Stimulated activated CD8-positive, alpha-beta memory T cell treated with anti-CD3 and anti-CD28 coated beads, Interleukin-4, amount 100 ng/mL, for 48 hours (primary cell): ENCODE measurements at places on chromosomes 12 and 14.
A peak's percentile ranks its signal among the peaks of the same experiment; 100 is the strongest.

DNA sequence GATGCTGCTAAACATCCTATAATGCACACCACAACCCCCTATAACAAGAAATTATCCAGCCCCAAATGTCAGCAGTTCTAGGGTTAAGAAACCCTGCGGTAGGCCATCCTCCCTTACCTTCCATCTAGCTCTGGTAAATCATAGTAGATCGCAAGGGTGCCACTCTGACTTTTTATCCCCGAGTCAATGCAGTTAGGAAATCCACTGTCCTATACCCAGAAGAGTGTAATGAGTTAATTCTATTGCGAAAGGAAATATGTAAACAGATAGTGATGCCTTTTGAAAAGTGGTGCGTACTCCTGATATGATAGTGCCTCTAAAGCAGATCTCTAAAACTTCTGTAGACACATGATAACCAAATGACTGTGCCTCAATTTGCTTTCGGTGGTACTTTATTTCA is 29.8 kb downstream of the SCFD1 start:
- DNase-seq: no peak

GRCh38 chr14:77554207-77554606 is 55.6 kb upstream of the ISM2 start:
- DNase-seq: no peak

GRCh38 chr14:97426776-97427175 is 629.6 kb downstream of the VRK1 start:
- no peak for DNase-seq

DNA sequence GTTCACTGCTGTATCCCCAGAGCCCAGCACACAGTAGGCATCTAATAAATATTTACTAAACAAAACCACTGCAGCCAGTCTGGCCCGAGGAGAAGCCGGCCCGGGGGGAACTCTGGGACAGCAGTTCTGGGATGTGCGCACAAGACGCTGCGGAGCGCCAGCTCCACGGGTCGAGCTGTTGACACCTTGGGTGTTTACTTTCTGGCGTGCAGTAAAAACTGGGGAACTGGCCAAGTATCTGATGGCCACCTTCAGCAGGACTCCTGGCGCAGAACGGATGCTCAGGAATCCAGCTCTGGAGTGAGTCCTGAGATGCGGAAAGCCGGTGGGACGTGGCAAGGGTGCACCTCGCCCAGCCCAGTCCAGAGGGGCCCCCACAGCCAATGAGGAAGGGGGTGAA is 65.6 kb downstream of the NCOR2 start:
- DNase-seq: no peak

DNA sequence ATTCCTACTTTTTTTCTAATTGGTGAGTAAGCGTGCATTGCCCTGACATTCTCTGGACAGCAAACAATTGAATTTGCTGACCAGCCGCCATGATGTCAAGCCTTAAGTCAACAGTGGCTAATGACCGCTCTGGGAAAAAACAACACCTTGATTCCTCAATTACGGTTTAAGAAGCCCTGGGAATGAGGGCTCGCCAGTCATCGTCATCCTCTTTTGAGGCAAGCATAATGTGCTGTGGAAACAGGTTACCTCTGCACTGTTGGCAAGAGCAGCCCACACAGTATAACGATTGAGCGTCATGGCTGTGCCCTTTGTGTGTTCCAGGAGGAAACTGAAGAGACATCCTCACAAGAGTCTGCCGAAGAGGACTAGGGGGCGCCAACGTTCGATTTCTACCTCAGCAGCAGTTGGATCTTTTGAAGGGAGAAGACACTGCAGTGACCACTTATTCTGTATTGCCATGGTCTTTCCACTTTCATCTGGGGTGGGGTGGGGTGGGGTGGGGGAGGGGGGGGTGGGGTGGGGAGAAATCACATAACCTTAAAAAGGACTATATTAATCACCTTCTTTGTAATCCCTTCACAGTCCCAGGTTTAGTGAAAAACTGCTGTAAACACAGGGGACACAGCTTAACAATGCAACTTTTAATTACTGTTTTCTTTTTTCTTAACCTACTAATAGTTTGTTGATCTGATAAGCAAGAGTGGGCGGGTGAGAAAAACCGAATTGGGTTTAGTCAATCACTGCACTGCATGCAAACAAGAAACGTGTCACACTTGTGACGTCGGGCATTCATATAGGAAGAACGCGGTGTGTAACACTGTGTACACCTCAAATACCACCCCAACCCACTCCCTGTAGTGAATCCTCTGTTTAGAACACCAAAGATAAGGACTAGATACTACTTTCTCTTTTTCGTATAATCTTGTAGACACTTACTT is 138.9 kb downstream of the HMGA2 start:
- peak; percentile 45 for DNase-seq

DNA sequence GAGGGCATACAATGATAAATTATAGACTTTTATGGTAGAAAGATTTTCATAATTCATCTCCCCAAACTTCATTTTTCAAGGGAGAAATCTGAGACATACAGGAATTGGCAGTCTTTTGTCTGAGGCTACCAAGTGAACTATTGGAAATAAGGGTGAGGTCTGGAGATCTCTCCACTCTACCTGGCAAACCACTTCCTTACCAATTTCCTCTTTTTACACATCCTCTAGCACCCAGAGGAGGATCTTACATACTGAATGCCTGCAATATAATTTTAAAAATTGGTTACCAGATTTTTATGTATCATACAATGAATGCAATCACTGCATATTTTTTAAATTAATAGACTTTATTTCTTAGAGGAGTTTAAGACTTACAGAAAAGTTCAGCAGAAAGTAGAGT is 6.6 kb downstream of the PDE6H start:
- DNase-seq: no peak

DNA sequence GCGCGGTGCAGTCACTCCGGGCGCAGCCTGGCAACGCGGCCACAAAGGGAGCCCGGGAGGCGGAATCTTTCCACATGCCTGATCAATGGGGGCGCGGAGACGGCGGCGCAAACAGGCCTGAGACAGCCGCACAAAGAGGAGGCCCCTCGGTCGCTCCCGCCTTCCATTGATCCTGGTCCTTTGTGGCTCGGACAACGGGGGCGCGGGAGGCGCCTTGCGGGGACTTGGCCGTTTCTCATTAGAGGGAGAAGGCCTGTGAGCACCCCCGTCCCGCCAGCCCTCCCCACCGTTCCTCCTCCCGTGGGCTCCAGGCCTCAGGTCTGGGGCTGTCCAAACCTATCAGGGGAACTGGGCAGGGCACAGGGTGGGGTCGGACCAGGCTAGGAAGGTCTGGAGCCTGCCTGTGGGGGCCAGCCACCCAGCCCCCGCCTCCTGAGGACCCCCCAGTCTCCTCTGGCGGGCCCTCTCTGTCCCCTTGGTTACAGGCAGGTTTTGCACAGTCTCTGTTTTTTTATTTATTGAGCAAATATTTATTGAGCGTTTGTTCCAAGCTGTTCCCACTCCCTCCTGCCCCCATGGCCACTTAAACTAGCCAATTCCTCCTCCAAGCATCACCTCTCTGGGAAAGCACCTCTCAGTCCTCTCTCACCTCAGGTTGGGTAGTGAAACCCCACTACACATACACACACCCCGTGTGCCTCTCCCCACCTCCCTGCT is 29.0 kb upstream of the MSI1 start:
- DNase-seq: no peak

DNA sequence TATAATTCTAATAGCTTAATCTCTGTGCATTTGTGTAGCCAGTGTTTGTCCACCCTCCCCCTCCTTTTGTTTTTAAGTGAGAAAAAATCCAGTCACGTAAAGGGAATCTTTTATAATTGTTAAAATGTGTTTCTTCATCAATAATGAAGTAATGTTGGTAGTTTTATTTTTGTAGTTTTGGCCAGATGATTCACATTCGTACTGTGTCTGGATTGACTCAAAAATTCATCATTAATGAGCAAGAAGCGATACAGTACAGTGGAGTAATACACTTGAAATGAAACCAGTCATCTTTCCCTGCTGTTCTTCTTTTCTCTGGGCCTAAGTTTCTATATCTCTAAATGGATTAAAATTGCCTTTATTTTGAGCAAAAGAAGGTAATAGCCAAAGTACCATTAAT is 86.5 kb downstream of the SRGAP1 start:
- DNase-seq: no peak

- DNase-seq: no peak
Measured at GRCh38 chr12:88529531-88530488, 50.5 kb downstream of the KITLG start.

- no peak for DNase-seq
Measured at GRCh38 chr12:770479-770878, 18.1 kb downstream of the WNK1 start.

GRCh38 chr14:76884853-76885276 is 58.7 kb downstream of the LRRC74A start:
- DNase-seq: no peak

GRCh38 chr12:1161197-1161596 is 170.2 kb downstream of the ERC1 start:
- no peak for DNase-seq

- no peak for DNase-seq
Measured at GRCh38 chr12:76967181-76967885, 88.5 kb upstream of the CSRP2 start.

DNA sequence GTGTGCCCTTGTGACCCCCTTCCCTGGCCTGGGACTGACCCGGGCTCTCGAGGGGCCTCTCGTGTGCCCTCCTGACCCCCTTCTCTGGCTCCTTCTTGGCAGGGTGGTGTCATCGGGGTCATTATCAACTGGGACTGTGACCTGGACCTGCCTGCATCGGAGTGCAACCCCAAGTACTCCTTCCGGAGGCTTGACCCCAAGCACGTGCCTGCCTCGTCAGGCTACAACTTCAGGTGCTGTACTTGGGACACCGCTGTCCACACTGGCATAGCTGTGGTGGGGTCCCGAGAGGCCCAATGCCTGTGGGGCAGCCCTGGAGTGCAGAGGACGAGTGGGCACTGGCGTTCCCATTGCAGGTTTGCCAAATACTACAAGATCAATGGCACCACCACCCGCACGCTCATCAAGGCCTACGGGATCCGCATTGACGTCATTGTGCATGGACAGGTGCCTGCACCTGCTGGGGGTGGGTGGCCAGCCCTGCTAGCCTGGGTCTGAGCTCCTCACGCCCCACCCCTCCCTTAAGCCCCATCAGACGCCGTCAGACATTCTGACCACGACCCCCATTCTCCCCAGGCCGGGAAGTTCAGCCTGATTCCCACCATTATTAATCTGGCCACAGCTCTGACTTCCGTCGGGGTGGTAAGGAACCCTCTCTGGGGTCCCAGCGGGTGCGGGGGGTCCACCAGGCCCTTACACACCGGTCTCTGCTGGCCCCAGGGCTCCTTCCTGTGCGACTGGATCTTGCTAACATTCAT is 2.5 kb downstream of the P2RX2 start:
- DNase-seq: no peak

DNA sequence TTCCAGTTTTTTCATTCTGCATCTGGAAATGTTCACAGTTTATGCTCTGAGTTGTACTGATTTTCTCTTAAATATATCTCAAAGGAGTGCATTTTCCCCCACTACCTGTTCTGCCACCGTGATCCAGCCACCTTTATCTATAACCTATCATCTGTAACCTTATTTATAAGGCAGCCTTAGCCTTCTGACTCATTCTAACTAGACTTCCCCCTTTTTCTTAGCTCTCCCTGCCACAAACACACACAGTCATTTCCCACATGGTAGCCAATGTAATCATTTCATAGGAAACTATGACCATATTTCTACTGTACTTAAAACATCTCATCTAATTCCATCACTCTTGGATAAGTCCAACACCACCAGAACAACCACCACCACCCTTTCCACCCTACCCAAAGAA is 10.8 kb upstream of the GYS2 start:
- no peak for DNase-seq

DNA sequence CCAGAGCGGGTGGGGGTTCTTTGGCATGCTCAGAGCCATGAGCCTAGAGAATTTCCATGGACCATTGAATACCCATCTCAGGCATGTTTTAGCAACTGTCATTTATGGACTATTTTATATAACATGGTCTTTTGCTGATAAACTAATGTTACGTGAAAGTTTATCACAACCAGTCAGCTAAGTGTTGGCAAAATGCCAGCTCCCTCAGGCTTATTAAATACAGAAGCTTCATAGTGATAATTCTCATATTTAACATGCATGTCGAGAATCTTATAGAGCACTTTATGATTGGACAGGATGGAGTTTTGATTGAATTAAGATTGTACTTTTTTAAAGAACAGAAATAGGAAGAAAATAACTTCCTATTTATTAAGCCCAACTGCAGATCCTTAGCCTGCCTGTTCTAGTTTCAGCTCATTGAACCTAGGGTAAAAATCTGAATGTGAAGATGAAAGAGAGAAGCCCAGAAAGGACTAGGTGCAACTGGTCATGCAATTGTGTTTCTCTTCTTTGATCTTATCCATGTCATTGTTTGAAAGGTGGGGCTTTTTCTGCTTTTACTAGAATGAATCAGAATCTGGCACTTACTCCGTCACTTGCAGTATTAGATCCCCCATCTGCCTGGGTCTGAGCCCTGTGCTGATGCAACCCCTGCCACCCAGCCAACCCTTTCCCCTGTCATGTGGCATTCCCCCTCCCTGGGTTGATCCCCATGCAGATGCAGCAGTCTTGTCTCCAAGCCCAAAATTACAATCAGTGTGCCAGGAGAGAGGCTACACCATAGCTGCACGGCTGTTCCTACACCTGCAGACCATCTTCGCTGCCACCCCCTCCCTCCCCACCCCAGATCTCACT is 134.6 kb upstream of the EVL start:
- DNase-seq: peak; percentile 53

DNA sequence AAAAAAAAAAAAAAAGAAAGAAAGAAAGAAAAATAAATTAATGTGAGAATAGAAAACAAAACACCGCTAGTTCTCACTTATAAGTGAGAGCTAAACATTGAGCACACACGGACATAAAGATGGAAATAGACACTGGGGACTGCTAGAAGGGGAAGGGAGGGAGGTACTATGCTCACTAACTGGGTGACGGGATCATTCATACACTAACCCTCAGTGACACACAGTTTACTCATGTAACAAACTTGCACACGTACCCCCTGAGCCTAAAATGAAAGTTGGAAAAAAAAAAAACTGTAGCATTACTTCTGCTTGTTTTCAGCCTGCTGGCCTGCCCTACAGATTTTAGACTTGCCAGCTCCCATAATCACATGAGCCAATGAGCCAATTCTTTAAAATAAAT is 10.5 kb upstream of the PRMT5 start:
- DNase-seq: no peak

GRCh38 chr12:116064493-116064892 is 213.0 kb downstream of the MED13L start:
- no peak for DNase-seq

DNA sequence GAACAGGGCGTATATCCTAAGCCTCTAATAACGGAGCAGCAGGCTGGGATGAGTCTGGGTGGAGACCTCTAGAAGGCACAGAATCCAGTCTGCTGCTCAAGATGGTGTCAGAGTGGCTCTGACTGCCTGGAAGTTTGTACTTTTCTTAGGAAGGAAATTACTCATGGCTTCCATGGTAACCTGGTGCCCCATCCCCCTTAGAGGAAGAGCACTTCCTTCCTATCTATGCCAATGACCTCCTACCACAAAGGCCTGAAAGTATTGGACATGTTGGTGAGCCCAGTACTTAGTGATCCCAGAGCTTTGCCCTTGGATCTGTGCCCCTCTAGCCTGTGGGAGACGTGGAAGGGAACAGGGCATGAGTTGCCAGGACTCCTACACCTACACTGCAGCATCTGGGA is 1.5 kb downstream of the BATF start:
- DNase-seq: peak; percentile 61

GRCh38 chr14:60760209-60760608 is 25.6 kb downstream of the MNAT1 start:
- DNase-seq: no peak

GRCh38 chr14:87409393-87409792 is 583.6 kb downstream of the GALC start:
- no peak for DNase-seq

GRCh38 chr12:42281278-42281677 is 43.2 kb upstream of the YAF2 start:
- no peak for DNase-seq

- peak; percentile 77 for DNase-seq
Measured at GRCh38 chr14:64880221-64881121, 764 bp upstream of the SPTB start.
